ENCODE measurements at places on chromosomes 7 and 10. TPM values are rescaled to one million over a fixed set of nuclear protein-coding genes. Genes with fewer than 3 reads are reported as not detected.

TMEM184A gene
- 0.32 TPM for total RNA-seq

TBXAS1 gene
- total RNA-seq, result 6.0 TPM

TUBAL3 gene
- not detected for total RNA-seq

PON1 gene
- total RNA-seq, result not detected

AOC1 gene
- 0.27 TPM for total RNA-seq

TCAF2 gene
- total RNA-seq, result 0.38 TPM

SLC16A12 gene
- 1.1 TPM for total RNA-seq

AMZ1 gene
- total RNA-seq, result 0.05 TPM

DNAJC9 gene
- total RNA-seq, result 8.5 TPM

NUTM2E gene
- total RNA-seq, result not detected

HOXA4 gene
- 0.14 TPM for total RNA-seq

VWDE gene
- not detected for total RNA-seq

SKIDA1 gene
- 2.6 TPM for total RNA-seq

TLX1 gene
- not detected for total RNA-seq
